ENCODE measurements at places on chromosomes 1 and 21.

DNA sequence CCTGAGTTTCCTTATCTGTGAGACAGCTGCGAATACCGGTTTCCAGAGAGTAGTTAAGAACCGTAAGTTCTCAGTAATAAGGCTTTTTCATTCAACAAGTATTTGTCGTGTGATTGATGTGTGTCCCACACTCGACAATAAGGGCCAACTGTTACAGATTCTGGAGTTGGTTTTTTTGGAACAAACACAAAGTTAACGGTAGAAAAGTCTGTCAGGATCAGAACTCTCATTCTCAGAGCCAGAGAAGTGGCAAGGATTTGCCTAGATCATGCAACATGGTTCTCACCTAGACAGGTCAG lies 837 bp downstream of the NUDC start:
- DNase-seq, result no peak

- DNase-seq, result no peak
These were observed 116.6 kb downstream of the HS2ST1 start for GRCh38 chr1:87030740-87031690.

DNA sequence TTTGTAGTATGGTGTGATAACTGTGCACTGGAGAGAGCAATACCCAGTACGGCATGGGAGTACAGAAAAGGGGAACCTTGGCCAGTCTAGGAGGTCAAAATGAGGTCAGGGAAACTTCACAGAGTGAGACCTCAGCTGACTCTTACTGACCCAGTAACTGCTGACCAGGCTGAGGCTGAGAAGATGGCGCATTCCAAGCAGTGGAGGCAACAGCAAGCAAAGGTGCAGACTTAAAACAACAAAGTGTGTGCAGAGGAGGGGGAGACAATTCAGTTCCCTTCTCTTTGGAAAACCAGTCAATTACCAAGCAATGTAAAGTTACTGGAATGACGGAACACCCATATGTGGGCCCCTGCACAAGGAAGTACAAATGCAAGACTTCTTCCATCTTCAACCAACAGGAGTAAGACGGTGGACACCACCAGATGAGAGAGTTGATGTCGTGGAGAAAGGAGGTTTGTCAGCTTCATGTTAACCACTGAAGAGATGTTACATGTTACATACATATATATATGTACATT lies 54.6 kb upstream of the PRDX6 start:
- DNase-seq, result no peak

DNA sequence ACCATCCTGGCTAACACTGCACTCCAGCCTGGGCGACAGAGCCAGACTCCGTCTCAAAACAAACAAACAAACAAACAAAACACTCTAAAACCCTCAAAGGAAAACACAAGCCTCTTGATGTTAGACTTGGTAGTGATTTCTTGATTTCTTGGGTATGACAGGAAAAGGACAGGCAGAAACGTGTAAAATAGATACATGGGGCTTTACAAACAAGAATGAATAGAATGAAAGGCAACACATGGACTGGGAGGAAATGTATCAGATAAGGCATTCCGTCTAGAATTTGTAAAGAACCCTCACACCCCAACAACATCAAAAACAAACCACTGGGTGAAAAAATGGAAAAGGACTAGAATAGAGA lies 7.8 kb upstream of the PRXL2B start:
- DNase-seq, result no peak

DNA sequence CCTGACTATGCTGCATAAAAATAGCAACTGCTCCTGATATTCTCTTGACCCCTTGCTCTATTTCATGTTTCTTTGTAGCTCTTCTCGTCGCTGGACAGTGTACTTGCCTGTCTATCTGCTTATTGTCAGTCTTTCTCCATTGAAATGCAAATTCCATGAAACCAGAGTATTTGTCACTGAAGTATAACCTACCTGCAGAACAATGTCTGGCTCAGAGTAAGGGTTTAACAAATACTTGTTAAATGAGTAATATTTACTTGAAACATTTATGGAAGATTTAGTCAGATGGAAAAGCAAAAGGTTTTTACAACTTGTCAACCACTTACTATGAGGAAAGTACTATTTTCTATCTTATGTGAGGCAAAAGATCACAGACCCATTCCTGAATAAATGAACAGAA lies 19.9 kb upstream of the ERICH3 start:
- no peak for DNase-seq

DNA sequence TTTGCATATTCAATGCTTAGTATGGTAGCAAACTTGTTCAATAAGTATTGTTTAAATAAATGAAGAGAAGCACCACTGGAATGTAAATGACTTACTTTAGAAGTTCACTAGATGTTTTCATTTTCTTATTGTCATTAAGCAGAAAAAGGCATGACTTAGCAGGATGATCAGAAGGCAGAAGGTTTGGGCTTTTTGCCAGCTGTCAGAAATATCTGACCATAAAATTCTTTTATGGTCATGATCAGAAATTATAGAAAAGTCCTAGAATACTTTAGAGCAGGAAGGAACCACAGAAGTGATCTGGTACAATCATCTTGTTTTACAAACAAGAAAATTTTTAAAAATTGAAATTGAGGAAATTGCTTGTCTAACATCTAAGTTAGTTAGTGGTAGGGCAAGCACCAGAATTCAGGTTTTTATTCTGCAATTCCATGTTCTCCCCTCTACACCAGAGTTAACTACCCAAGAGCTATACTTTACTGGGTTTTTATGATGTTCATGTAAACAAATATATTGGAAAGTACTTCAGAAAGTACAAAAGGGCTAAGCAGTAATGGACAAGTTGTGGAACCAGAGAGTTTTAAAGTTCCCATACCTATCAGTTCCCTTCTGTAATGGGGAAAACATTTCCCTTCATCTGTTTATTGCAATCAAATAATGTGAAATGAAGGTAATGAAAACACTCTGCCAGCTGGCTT lies 10.1 kb downstream of the FMO5 start:
- DNase-seq, result no peak

DNA sequence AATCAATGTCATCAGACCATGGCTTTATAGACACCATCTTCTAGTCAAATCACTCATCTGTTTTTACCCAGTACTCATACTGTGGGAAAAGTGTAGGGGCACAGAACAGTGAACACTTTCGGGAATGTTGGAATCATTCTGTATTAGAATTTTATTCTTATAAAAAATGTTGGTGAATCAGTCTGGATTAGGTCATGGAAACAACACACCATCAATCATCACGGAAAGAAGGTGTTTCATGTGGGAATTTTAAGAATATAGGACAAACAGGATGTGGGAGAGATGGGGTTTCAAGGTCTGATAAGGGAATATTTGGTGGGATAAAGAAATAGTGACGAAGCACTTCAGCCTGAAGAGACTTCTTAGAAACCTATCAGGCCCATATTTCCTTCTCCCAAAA lies 17.3 kb downstream of the GBP1 start:
- no peak for DNase-seq

DNA sequence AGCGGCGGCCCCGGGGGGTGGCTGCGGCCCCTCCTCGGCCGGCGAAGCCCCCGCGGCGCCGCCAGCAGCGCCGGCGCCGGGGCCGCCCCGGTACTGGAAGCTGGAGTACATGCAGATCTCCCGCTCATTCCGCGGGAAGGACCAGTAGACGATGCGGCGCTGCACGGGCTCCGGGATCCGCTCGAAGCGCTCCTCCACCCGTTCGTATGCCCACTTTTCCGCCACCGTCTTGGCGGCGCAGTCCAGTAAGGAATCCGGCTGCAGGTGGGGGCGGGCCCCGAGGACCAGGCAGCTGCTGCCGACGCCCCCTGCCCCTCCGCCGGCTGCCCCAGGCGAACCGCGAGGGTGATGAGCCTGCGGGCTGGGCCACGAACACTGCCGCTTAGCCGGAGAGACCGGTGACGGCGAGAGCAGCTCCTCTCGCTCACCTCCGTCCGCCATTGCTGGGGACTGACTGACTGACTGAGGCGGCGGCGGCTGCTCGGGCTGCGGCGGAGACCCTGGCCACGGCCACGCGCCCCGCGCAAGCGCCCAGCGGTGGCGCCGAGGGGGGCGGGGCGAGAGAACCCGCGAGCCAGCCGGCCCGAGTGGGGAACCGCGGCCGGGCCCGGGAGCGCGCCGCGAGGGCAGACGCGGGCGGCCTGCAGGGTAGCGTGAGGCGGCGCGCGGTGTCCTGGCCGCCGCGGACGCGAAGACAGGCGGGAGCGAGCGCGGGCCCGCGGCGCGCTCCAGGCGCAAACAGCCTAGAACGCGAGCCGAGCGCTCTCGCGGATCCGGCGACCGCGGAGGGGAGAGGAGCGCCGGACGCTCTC lies at the start of gene ZSWIM5:
Gene ZSWIM5 (minus strand): TSS at position 696 of the 812 bp plus-strand sequence. CDS start 255 bp downstream, at position 441.
- peak; percentile 47 for DNase-seq

GRCh38 chr1:205975387-205975998 lies 27.7 kb downstream of the RAB7B start:
- DNase-seq, result no peak

DNA sequence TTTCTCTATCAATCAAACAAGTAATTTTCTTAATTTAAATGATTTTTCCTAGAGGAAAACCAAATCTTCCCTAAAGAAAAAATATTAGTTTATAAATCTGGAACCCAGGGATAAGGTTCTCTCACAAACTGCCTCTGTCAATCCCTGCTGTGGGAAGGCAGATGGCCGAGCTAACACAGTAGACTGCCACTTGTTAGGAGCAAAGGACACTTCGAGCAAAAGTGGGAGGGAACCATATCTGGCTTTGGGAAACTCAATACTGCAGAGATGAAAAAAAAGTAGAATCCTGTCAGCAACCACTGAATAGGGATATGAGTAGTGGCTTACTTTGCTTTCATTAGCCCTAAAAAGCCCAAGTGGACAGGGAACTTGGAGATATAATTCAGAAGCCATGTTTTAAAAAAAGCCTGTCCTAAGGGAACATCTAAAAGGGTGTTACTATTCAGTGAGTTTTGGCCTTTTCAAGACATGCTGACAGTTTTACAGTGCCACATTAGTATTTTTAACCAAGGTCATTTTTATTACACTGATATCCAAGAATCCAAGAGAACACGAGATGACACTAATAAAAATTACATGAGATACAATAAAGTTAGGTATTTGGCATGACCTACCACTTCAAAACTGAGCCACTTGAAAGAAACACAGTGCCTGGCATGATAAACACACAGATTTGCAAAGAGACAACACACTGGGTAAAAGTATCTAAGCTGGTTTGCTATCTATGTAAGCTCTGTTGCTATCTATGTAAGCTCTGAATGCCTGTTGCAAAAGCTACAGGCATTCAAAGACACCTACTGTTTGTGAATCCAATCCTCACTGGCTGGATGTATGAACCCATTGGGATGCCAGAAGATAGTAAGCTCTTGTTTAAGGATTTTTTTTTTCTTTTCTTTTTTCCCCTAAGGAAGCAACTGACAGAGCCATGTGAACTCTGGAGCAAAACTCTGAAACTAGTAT lies 21.4 kb downstream of the TEX38 start:
- DNase-seq, result no peak

DNA sequence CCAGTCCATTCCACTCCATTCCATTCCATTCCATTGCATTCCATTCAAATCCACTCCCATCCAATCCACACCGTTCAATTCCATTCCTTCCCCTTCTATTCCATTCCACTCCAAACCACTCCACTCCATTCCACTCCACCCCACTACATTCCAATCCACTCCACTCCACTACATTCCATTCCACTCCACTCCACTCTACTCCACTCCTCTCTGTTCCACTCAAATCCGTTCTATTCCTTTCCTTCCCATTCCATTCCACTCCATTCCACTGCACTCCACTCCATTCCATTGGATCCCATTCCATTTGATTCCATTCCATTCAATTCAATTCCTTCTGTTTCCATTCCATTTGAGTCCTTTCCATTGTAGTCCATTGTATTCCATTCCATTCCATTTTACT lies 2568.3 kb upstream of the TPTE start:
- DNase-seq, result no peak

- DNase-seq, result no peak
These were observed 116.8 kb downstream of the DTL start for GRCh38 chr1:212152308-212152693.

DNA sequence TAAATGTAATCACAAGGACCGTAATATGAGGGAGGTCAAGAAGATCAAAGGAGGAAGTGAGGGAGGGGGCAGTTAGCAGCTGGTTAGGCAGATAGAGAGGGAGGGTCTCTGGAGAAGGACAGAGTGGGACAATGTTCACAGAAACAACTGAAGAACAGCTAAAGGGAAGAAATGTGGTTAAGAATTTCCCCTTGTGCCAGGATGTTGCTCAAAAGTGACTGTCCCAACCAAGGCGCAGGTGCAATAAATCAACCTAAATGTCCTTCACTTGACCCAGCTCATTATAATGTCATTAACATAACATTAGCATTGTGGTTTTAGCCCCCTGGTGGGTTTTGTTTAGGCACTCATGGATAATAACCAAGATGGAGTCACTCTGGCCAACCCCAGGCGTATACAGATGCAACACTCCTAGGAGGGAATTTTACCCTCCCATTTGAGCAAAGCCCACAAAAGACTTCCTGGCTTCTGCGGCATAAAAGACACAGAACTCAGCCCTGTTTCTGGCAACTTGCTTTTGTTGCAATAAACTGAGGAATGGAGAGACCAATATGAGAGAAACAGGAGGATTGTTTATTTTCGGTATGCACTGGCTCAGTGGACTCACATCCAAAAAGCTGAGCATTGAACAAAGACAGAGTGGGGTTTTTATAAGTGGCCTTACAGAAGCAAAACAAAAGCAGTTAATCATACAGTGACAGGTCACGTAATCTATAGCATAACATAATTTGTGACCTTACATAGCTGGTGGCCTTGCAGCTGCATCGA lies 7.3 kb upstream of the CA6 start:
- DNase-seq, result no peak

GRCh38 chr1:116997066-116997465 lies 4.5 kb upstream of the CD101 start:
- no peak for DNase-seq

DNA sequence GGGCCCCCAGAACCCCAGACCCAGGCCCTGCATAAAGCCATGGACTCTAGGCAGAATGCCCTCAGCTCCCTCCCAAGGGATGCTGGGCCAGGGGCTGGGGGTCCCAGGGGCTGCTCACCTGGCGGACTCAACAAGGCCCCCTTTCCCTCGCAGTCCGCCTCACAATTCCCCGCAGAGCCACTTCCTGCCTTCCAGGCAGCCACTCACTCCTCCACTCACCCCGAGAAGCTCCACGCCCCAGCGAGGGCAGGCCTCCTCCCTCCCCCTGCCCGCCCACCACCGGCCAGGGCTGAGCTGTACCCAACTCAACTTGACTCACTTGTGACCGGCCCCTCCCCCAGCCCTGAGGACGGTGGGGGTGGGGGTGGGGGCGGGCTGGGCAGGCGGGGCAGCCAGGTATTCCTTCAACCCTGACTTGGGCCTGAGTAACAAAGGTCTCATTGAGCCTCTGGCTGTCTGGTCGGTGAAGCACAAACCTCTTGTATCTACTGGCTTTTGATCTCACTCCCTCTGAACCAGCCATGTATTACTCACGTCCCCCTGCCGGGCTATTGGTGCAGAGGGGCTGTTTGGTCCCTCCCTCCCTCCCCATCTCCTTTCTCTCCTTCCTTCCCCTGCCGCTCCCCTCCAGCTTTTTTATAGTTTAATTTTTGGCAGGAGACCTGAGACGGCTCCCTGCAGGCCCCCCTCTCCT lies 5.9 kb downstream of the BLACAT1 start:
- no peak for DNase-seq

DNA sequence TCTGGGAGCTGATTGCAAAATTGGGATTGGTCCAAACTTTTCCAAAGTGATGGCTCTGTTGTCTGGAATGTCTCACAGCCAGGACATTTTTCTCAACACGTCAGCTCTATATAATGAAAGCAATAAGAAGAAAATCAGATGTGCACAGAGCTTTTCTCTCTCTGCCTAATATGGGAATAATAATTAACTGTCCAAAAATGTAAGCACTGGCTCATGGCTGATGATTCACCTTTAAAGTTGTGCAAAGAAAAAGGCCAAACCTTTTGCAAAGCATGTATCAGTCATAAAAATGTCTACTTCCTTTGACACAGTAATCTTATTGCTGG lies 30.4 kb downstream of the ZNF281 start:
- no peak for DNase-seq
